ENCODE measurements at places on chromosomes 2 and 18.
A peak's percentile ranks its signal among the peaks of the same experiment; 100 is the strongest.

DNA sequence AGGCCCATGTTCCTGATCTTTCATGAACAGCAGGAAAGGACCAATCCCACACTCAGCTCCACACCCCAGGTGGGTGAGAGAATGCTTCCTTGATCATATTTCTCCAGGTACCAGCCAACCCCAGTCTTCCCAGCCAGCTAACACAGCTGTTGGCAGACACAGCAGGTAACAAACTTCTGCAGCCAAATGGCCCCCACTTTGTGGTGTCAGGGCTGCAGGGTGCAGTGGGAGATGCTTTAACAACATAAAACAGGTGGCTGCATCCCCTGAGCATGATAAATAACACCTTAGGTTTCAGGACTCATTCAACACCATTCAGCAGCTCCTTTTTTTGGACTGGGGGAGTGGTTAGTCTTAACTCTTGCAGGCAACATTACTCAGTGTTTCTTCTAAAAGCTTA lies 76.7 kb upstream of the ACAA2 start:
- no peak for DNase-seq

GRCh38 chr2:69693059-69693774 lies 48.7 kb upstream of the ANXA4 start:
- DNase-seq: no peak

DNA sequence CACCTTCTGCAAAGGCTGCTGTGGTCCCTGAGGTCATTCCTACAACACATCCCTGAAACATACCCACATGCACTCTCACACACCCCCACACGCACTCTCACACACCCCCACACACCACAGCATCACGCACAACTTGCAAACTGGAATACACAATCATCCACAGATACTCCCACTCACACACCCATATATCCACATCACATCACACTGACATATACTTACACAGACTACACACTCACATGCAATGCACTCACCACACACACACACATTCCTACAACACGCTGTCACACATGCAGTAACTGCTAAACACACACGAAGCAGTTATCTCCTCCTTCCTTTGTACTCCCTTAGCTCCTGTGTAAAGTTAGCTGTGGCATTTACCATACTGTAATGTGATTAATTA lies 57.1 kb upstream of the PKDCC start:
- no peak for DNase-seq

DNA sequence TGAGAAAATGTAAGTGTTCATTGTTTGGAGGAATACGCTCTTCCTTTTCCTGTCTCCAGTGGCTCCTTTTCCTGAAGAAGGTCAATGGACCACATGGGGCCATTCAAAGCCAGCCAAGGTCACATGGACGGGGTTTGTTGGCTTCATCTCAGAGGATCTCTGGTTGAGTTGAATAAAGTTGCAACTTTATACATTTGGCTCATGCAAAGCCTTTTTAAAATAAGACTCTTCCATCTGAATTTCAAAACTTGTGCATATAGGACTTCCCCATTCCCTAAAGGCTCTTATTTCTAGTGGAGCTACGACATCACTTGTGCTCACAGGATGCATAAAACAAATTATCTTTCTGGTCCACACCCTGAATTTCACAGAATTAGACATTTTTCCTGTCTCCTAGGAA lies 235.5 kb downstream of the CMPK2 start:
- DNase-seq: no peak

DNA sequence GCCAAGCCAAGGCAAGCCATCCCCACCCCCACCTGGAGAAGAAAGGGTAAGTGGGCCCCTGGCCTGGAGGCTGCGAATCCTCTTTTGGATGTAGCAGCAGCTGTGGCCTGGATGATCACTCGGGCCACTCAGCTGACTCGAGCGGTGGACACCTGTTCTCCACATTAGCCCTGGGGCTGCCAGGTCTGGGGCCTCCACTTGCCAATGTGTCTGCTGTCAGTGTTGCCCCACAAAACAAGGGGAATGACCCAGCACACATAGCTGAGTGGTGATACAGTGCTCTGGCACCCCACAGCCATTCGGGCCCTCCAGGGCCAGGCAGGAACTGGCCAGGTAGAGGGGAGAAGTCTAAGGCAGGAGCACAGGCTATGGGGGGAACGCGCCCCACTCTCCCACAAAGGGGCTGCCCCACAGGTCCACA lies 2.6 kb downstream of the STK25 start:
- no peak for DNase-seq

DNA sequence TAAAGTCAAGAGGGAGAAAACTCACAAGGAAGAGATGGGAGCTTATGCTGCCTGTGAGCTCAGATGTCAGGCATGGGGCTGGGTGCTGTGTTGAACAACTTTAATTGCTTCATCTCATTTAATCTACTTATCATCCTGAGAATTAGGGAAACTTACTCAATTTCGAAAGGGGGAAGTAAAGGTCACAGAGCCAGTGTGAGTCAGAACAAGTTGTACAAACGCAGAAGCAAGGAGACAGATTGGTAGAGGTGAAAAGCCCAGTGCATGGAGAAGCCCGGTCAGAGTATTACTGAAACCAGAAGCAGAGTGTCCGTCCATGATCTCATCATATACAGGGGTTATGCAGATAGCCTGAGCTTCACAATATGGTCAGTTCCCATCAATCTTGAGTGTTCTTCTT lies 281.1 kb upstream of the POU3F3 start:
- DNase-seq: no peak

DNA sequence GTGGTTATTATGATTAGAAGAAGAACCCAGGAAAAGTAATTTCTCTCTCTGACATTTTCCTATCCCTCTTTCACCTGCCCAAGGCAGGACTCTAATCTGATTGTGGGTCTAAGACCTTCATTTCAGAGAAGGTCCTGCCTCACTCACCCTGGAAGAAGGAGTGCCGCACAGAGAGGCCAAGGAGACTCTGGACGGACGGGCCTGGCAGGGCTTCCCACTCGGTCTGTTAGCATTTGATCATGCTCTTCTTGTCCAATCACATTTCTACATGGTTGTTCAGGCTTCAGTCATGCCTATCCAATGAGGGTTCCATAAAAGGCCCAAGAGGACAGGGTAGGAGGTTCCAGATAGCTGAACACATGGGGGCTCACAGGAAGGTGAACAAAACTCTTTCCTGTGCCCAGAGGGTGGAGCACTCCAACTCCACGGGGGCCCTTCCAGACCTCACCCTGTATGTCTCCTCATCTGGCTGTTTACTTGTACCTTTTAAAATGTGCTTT lies 27.0 kb downstream of the ZNF892 start:
- no peak for DNase-seq

GRCh38 chr2:191030521-191031154 lies 16.7 kb upstream of the STAT1 start:
- peak; percentile 10 for DNase-seq

DNA sequence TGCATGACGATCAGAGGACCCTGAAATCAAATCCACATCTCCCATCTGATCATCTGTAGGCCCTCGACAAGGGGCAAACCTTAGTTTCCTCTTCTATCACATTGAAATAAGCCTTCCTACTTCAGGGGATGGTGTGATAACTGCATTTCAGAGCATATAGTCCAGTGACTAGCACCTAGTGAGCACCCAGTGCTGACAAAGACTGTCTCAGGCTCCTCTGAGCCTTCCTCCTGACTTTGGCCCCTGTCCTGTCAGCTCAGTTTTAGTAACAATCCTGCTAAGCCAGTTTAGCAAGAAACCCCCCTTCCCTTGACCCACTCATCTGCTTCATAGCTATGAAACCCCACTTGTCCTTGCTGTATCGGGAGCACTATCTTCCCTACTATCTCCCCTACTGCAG lies 304.0 kb downstream of the ALK start:
- DNase-seq: no peak

DNA sequence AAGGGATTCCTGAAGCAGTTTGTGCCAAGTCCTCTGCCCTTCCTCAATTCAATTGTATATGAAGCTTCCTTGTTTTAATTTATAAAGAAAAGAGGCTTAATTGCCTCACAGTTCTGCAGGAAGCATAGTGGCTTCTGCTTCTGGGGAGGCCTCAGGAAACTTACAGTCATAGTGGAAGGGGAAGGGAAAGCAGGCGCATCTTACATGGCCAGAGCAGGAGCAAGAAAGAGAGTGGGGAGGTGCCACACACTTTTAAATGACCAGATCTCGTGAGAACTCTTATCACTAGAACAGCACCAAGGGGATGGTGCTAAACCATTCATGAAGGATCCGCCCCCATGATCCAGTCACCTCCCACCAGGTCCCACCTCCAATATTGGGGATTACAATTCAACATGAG lies 114.2 kb downstream of the SGPP2 start:
- no peak for DNase-seq

- no peak for DNase-seq
Observed at GRCh38 chr2:174663550-174663949, 65.9 kb upstream of the WIPF1 start.

DNA sequence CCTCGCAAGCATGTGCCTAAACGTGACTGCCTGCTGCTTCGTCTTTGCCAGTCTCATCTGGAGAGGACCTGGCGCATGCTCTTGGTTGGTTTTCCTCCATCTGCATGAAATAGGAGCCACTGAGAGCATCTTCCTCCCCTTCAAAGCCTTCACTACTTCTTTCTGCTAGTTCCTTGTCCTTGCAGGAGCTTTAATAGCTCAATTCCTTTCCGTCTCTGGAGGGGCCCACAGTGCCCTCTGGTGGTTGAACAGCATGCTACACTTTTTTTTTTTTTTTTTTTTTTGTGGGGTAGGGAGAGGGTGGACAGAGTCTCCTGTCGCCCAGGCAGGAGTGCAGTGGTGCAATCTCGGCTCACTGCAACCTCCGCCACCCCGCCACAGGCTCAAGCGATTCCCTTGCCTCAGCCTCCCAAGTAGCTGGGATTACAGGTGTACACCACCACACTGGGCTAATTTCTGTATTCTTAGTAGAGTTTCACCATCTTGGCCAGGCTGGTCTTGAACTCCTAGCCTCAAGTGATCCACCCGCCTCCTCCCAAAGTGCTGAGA lies 59.6 kb downstream of the SP110 start:
- no peak for DNase-seq

DNA sequence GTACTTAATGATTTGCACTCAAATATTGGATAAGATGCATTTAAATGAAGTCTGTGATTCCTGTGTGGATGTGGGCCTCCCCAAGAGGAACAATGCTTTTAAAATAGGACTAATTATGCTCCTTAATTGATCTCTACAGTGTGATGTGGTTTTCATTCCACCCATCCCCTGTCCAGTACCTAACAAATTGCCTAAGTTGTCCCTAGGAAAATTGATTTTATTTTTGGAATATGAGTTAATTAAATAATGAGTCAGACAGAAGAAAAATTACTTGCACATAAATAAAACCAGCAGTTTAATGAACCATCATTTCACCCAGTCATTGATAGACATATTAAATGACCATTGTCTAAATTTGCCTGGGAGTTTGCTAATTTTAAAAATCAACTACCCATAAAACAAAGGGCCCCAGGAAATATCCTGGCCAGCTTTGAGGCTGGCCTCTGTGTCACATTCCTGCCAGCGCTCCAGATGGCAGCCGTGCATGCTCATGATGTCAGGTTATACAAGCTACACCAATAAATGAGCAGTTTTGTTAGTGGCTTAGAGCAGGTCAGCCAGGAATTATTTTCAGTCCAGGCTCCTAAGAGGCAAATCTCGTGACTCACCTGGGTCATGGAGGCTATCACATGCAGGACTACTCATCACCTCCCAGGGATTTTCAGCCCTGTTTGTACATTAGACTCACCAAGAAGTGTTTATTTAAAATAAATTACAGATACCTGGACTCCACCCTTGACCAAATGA lies 31.9 kb downstream of the ABHD3 start:
- DNase-seq: no peak

GRCh38 chr2:218003981-218004419 lies 1.2 kb upstream of the TNS1 start:
- DNase-seq: no peak

DNA sequence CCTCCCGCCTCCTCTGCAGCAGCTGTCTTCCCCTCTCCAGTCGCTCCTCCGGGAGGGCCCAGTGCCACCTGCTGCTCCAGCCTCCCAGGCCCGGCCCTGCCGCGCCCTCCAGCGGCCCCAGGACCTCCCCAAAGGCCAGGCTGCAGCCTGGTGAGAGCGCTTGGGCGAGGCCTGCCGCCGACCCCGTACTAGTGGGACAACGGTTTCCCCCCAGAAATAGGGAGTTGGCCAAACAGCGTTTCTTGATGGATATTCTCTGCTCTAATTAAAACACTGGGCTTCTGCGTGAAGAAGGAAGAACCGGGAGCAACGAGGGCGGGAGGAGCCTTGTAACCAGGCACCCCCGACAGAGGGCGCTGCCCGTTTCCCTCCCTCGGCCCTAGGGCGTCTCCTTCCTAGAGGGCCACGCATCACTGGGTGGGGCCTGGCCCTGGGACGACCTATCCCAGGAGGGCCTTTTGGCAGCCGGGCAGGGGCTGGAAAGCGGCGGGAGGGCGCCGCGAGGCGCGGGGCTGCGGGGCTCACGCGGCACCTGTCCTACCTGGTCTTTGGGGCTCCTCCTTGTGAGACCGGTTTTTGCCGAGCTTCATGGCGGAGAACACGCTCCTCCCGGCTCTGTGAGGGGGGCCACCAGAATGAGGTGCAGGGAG lies 25.4 kb upstream of the OTOF start:
- peak; percentile 70 for DNase-seq

GRCh38 chr18:68234676-68235075 lies 480.2 kb downstream of the TMX3 start:
- DNase-seq: no peak

- DNase-seq: no peak
Observed at GRCh38 chr2:43818761-43819160, 19.9 kb downstream of the ABCG5 start.

DNA sequence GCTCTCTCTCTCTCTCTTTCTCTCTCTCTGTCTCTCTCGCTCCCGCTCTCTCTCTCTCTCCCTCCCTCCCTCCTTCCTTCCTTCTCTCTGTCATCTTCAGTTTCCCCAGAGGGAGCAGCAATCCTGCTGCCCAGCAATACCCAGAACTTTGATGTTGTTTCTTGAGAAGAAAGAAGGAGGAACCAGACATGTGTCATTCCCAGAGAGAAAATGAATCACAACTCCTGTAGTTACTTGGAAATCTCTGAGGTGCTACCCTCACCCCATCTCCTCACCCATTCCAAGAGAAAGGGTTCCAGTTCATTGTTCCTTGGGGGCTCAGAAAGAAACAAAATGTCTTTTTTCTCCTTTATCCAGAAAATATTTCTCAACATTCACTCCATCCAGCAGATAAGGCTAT lies 449.1 kb downstream of the TNS1 start:
- DNase-seq: no peak

- DNase-seq: no peak
Observed at GRCh38 chr2:74743039-74743438, 89.0 kb downstream of the SEMA4F start.

GRCh38 chr2:102771114-102771513 lies 9.3 kb downstream of the TMEM182 start:
- DNase-seq: no peak

DNA sequence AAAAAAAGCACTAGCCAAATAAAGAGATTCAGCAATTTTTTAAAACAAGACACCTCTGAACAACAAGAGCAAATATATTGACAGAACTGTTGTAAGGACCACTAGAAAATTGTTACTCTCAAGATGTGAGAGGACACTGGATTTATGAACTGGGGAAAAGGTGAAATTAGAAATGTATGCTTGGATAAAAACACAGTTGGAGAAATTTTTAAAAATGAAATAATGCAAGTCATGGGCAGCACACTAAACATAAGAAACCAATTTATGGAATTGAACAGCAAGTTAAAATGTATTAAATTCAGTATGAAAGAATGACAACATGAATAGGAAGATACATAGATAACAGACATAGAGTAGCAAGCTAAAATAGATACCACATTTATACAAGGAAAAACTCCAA lies 377.4 kb downstream of the LRRTM4 start:
- DNase-seq: no peak

GRCh38 chr18:9613550-9614400 lies 584 bp downstream of the PPP4R1 start:
- DNase-seq: peak; percentile 2

Data from activated naive CD4-positive, alpha-beta T cell (primary cell).